Activated T-helper 9 cell treated with anti-CD3 and anti-CD28 coated beads, Interleukin-2, amount 50 U/mL, for 16 hours (primary cell): ENCODE measurements at places on chromosomes 16 and 17.
A peak's percentile ranks its signal among the peaks of the same experiment; 100 is the strongest.

GRCh38 chr17:64774888-64775540, 112.9 kb upstream of the SMURF2 start:
- no peak for DNase-seq

DNA sequence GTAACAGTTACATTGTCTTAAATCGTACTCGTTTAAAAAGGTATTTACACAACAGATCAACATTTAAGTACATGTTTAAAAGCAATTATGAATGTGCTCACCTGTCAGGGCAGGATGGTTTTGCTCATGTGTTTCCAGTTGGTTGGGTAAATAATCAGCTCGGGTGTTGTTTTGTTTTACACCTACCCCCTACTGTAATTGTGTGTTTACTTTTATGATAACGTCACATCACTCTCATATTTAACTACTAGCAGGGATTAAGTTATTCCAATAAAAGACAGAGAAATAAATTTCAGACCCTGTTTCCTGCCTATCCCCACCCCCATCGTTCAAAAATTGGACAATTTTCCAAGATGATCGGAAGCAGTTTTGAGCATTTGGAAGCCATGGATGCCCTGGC, 390.2 kb downstream of the SEC14L1 start:
- DNase-seq = no peak

DNA sequence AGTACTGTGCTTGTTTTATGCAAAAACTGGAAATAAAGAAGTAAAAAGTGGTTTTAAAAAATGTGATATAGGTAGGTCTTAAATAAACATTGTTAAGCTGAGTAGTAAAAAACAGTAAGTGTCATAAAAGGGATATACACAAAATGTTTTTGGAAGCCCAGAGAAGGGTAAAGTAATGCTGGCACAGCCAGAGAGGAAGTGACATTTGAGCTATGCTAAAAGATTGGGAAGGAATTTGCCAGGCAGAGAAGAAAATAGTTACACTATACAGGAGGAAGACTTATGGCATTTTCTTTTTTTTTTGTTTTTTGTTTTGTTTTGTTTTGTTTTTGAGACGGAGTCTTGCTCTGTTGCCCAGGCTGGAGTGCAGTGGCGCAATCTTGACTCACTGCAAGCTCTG, 40.8 kb upstream of the TAOK1 start:
- DNase-seq = no peak

- no peak for DNase-seq
Observed at GRCh38 chr17:61232871-61233270, 166.8 kb upstream of the TBX2 start.

- DNase-seq = no peak
Observed at GRCh38 chr16:48176635-48177408, 21.0 kb upstream of the ABCC12 start.

DNA sequence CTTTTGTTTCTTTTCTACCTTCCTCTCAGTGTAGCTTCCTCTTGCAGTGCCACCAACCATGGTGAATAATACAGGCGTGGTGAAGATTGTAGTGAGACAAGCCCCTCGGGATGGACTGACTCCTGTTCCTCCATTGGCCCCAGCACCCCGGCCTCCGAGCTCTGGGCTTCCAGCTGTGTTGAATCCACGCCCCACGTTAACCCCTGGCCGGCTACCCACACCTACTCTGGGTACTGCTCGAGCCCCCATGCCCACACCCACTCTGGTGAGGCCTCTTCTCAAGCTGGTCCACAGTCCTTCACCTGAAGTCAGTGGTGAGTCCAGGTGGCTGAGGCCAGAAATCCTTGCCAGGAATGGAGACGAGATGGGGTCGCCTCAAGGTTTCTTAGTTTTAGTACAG, 23.9 kb downstream of the SRCAP start:
- no peak for DNase-seq

DNA sequence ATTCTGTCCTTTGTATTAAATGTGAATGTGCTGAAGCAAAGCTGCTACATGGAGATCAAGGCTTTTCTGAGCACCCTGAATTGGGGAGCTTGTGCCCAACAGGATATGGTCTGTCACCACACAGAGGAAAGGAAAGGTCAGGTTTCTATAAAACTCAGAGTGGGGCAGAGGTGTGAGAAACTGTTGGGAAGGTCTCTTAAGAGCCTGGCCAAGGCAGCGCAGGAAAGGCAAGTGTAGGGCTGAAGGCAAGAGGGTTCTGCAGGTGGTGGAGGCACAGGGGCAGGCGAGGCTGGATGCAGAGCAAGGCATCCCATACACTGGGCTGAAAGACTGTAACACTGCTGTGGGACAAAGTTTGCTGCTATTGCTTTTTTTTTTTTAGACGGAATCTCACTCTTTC, 8.1 kb downstream of the COX6A2 start:
- no peak for DNase-seq

DNA sequence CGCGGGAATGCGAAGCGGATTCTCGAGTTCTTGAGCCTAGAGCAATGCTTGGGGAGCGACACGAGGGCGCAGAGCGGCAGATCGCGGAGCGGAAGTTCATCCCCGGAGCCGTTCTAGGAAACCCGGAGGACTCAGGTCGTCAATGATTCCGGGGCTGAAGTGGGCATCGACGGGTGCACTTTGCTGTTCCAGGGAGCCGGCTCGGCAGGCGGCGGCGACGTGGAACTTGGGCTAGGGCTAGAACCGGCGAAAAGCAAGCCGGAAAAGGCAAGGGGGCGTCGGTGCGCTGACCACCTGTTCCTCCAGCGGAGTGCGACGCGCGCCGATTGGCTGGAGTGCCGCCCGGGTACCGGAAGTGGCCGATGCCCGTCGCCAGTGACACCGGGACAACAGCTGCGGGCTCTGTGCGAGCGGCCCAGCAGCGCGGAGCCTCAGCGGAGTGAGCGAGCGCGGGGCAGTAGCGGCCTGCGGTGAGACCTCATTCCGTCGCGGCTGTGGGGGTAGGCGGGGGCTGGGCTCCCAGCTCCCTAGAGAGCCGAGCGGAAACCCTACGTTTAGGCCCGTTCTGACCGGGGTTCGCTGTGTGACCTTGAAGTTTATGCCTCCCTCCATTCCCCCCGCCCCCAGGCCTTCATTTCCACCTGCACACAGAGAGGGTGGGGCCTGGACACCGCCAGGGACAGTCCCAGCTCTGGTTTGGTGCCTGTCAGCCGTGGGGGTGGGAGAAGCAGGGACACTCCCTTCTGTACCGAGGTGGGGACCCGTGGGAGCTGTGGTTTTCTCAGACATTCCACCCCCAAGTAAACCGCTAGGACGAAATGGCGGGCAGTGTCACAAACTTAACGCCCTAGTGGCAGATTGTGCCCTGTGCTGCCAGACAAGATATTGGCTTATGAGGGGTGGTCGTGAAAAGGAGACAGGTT, at the start of gene ZFP3:
ZFP3 (plus strand) TSS at position 362 of the 923 bp plus-strand sequence. CDS start 13,038 bp downstream, outside the sequence.
- peak; percentile 64 for DNase-seq

DNA sequence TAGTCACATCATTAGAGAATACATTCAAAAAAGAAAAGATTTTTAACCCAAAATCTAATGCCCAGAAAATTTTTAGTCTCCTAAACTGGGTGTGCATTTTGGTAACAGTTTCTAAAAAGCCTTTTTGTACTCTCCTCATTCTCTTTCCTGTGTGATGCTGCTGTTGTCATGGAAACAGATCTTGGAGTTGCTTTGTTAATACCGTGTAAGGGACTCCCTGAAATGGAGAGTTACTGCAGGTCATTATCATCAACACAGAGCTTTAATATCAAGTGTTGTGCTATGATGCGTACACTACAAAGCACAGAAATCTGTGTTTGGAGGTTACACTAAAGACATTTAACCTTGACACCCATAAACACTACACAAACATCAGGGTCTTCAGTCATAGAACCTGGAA, 216.3 kb downstream of the PRKCA start:
- no peak for DNase-seq

- DNase-seq = no peak
Observed at GRCh38 chr17:68519911-68520310, 7.7 kb downstream of the PRKAR1A start.

DNA sequence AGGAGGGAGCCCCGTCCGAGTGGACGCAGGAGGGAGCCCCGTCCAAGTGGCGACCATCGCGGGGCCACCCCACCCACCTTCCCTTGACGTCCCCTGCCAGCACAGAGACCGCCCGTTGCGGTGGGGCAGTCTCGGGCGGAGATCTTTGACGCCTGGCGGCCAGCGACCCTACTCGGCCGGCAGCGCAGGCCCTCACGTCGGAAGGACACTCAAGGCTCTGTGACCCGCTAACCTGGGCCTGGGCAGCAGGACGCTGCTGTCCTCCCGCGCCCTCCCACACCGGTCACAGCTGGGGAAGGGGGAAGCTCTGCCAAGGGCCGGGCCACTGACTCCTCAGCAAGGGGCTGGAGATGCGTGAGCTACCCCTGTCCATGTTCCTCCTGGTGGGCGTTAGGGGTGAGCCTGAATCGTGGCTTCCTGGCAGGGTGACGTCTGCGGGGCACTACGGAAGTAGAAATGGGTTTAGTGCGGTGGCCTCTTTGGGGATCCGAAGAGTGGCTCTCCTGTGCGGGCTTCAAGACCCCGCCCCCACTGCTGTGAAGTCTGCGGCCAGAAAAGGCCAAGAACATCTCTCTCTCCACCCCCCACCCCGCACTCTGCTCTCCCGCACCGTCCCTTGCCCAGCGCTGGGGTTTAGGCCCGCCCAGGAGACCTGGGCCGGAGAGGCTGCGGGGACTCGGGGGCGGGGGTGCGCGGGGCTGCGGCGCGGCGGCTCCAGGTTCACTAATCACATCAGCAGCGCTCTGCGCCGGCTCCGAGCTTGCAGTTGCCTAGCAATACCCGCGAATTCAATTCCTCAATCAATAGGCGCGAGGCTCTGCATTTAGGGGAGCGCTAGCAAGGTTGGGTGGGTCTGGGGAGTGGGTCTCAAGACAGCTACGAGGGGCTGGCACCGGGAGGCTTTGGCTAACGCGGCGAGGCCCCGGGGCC, 5.8 kb downstream of the CBX8 start:
- DNase-seq = no peak
